ENCODE measurements at places on chromosomes 3 and 15.

GRCh38 chr3:170144437-170144843, 37.1 kb downstream of the PHC3 start:
- no peak for DNase-seq

GRCh38 chr3:35946121-35946853, 307.0 kb downstream of the ARPP21 start:
- DNase-seq = no peak

DNA sequence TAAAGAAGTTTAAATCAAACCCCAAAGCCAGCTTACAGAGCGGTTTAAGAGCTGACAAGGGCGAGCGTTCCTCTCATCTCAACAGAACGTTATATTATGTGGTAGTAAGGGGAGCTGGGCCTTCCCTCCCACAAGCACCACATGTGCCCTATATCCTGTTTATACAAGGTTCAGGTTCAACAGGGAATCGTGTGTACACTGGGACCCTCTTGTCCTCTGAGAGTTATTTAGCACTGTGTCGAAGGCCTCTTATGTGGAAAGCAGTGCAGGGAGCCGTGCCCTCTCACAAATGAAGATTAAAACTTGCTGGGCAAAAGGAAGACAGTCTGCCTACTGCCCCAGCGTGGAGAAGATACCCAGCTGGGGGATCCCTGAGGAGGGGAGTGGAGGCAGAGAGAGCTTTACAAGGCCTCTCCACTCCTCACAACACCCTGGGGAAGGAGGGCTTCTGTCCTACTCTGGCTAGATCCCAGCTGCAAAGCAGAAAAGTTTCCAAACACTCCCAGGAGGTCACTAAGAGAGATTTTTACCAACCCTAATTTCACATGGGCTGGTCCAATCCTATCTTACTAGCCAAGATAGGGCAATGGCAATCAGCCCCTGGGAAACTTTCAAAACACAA, 2.9 kb downstream of the TLE3 start:
- DNase-seq = no peak

GRCh38 chr3:126621171-126621570, 33.8 kb downstream of the TXNRD3 start:
- DNase-seq = no peak

GRCh38 chr3:58151637-58152036, 59.1 kb downstream of the DNASE1L3 start:
- DNase-seq = no peak

- no peak for DNase-seq
Observed at GRCh38 chr15:89028036-89028435, 60.2 kb upstream of the ABHD2 start.

DNA sequence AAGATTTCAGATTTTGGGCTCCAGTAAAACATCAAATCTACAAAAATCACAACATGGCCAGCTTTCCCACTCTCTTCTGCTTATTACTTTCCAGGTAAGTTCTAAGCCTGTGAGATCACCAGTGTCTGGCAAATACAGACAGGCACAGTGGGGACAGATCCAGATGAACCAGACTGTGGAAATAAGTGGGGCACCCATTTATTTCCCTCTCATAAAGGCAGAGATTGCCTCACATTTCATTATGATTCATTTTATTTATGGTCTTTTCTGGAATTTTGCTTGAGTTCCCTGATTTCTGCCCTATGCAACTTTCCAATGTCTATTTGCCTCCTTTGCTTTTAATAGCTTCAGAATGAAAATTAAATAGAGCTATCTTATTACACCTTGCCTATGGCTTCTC, 66.8 kb downstream of the GREM1 start:
- DNase-seq = no peak

DNA sequence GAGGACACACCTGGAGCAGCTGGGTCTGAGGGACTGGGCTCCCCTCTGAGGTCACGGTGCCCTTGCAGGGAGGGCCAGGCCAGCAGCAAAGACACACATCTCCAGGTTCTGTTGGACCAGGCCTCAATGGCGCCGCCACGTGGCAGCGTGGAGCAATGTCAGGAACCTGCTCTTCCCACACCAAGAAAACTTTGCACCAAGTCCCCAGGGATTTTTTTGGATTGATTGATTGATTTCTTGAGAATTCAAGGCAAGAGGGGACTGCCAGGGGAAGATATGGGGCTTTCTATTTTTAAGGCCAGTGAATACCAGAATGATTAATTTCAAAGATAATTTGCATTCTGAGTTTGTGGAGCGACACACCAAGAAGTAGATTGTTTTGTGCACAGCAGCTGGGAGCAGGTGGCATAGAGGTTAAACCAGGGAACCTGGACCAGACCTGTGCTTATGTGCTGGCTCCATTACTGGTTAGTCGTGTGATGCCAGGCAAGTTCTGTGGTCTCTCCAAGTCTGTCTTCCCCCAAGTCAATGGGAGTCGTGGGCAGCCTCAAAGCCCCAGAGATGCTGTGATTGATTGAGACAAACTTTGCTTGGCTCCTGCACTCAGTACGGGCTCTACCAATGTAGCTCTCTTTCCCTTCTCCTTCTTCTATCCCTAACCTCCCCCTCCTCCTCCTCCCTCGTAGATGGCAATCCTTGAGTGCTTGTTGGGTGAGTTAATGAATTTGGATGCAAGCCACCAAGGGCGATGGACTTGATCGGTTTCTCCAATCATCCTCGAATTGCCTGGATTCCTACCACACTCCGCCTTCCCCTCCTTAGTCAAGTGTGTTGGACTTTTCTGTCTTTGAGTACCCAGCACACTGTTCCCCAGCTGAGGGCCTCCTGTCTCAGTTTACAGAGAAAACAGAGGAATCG, 96.2 kb upstream of the TRPM1 start:
- no peak for DNase-seq

DNA sequence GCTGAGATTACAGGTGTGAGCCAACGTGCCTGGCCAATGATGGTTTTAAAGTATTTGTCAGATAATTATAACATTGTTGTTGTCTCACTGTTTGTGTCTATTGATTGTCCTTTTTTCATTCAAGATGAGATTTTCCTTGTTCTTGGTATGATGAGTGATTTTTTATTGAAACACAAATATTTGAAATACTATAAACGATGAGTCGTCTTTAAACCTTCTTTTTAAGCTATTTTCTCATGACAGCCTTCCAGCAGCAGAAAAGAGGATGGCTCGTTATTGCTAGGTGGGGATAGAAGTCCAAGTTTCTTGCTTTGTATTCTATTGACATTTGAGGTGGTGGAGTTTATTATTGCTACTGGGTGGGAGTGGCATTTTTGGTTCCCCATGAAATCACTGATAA, 61.7 kb upstream of the MDFIC2 start:
- DNase-seq = no peak

DNA sequence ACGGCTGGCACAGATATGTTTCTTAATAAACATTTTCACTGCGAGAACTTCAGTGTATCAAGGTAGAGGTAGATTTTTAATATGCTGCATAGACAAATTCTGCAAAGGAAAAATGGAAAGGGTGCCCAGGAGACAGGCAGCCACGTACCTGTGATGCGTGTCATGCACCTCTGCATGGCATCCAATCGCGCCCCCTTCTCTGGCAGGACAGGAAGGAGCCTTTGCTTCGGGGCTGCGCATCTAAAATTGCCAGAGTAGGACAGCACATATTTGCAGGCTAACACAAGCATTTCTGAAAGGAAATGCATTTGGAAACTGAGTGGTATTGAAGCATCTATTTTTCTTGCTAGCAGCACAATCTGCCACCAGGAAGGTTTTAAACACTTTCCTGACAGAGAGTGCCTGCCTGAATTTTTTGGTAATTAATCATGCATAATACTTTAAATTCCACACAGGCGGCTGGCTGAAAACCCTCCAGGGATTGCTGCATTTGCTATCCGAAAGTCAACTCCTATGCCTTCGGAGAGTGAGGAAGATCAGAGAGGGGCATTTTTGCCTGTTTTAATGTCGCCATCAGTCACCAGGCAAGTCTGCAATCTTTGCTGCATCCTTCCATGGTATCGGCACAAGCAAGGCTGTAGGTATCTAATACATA, 165.1 kb upstream of the ATP10A start:
- no peak for DNase-seq

DNA sequence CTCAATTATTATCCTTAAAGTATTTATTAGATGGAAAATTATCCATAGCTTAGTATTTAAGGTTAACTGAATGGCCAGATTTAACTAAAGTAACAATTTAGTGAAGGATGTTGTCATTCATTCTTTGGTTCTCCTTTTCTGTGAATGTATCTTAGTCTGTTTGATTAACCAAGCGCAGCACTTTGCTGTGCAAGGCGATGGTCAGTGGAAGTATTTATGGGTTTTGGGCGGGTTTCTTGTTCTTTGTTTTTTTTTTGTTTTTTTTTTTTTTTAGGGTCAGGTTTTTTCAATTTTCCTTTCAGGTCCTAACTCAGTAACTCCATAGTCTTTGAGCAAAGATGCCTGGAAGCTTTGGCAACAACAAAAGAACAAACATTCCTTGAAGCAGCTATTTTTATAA, 328.8 kb downstream of the PTPRG start:
- DNase-seq = no peak

DNA sequence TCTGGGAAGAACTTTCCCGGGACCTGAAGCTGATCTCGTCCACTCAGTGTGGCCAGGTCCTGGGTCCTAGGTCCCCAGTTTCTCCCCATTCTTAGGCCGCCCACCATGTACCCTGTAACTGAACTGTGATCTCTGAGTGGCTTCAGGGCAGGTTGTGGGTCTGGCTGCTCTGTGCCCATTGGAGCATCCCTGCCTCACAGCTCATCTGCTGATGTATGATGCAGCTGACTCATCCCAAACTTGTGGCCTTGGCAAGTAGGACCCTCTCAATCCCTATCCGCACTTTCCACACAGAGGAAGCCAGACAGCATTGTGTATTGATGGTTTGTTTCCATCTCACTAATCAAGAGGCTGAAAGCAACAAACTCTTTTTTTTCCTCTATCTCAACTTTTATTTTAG, 69.1 kb upstream of the XCR1 start:
- DNase-seq = no peak

- no peak for DNase-seq
Observed at GRCh38 chr3:149660462-149660861, 2.6 kb upstream of the WWTR1 start.

GRCh38 chr3:13867732-13868131, 12.1 kb downstream of the WNT7A start:
- DNase-seq = no peak

GRCh38 chr15:57314221-57314620, 62.1 kb upstream of the CGNL1 start:
- no peak for DNase-seq

DNA sequence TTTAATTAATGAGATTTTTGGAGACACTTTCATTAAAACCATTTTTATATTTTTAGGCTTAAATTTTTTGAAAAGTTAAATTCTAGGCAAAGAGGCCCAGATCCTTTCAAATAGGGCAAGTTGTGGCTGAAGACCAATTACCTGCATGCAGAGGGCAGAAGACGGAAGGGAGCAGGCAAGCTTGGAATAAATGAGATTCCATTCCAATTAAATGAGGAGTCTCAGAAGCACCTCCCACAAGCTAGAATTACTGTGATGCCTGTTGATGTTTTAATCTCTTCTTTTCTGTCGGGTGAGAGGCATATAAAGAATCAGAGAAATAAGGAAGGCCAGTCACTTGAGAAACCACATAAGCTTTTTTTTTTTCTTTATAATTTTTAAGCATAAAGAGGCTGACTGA, 46.8 kb downstream of the KBTBD8 start:
- DNase-seq = no peak

DNA sequence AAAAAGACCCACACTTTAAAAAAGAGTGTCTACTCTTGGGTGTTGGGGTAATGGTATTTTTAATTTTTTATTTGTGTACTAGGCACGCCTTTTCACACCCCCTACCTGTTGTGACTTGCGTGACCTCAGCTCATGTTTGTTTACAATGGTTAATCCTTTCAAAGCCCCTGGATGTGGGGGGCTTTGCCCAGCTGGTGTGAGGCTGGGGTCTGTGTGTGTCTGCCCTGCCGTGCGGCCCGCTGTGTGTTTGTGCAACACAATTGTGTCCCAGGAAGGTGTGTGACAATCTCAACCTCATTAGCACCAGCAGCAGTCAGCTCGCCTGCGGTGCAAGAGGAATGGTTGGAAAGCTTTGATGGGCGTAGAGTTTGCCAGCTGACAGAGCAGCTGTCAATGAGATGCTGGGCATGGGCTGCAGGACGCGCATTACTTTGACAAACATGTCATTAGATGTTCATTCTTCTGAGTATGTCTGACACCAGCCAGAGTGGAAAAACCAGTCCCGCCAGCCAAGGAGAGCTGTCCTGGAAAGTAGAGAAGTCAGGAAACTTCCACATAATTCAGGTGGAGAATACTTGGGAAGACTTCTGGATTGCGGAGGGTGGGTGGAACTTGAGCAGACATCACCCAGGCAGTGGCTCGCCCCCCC, 9.6 kb downstream of the LRRK1 start:
- DNase-seq = no peak

Measured in GM19239 (cell line).